HCT116 (cell line): ENCODE measurements at places on chromosomes 6 and 20. TPM values are rescaled to one million over a fixed set of nuclear protein-coding genes. Genes with fewer than 3 reads are reported as not detected.
A peak's percentile ranks its signal among the peaks of the same experiment; 100 is the strongest.

DNA sequence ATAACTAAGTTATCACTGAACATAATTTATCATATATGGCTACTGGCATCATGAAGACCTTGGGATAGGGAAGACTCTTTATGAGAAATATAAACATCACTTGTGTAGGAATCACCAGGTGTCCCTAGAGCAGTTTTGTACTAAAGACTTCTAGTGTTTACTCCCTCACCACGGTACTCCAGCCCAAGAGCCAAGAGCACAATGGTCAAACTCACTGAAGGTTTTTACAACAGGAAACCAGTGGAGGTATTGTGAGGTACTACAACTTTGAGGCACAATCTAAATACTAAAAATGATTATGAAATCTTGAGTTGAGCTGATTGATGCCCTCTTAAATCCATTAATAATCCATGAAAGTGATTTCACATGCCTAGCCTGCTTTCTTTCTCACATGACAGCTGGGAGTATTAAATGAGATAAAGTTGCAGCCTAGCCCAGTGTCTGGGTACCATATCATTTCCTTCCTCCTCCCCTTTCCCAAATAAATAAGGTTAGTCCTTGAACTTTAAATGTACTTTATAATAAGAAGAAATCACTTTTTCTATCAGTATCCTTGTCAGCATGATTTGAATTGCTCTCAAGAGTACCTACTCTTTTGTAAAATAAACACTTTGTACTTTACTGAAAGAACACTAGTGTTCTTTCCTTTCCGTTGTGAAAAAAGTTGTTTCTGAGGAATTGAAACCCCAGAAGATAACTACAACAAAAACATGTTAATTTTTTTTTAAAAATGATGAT is 26.5 kb downstream of the GLO1 start:
- no peak for DNase-seq
- H3K27ac ChIP-seq: no peak overlapping the region
- no peak overlapping the region for H3K4me3 ChIP-seq

DNA sequence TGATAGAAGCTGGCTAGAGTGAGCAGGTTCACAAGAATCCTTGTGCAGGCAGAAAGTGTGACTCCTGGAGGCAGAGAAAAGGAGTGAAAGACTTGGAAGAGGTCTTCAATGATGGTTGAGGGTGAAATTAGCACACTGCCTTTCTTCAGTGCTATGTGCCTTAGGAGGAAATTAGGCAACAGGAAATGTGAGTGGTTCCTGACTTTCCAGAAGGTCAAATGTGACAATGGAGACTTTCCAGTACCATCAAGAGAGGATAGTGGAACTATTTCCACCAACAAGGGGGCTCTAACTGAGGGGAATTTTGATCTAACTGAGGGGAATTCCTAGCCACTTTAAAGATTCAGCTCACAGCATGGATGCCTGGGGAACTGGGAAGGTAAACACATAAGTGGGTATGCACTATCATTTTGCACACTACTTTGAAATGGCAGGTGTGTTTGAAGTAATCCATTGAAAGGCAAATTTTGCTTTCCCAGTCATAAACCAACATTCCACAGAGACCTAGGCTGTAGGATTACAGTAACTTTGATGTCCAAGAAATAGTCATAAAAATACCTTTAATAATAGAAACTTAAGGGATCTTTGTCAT is 90.0 kb downstream of the PERP start:
- no peak for DNase-seq
- H3K36me3 ChIP-seq: no peaks in the 10 kb centered on the region
- H3K27ac ChIP-seq: no peak overlapping the region
- no peaks in the 10 kb centered on the region for H3K27me3 ChIP-seq
- no peaks in the 10 kb centered on the region for H3K4me1 ChIP-seq

Gene MAP1LC3A
- not detected for total RNA-seq

- no peak overlapping the region for H3K27ac ChIP-seq
- H3K27me3 ChIP-seq: no peaks in the 10 kb centered on the region
- no peaks in the 10 kb centered on the region for H3K4me1 ChIP-seq
- H3K4me3 ChIP-seq: no peak overlapping the region
- no peak for DNase-seq
Measured at GRCh38 chr20:51411870-51412269, 130.6 kb downstream of the NFATC2 start.

- no peak overlapping the region for H3K4me3 ChIP-seq
- no peak for DNase-seq
- no peak overlapping the region for H3K27ac ChIP-seq
- H3K36me3 ChIP-seq: no peaks in the 10 kb centered on the region
- H3K27me3 ChIP-seq: no peaks in the 10 kb centered on the region
Measured at GRCh38 chr6:100774681-100775080, 106.4 kb downstream of the ASCC3 start.

Gene FILIP1
- total RNA-seq: 0.05 TPM

DNA sequence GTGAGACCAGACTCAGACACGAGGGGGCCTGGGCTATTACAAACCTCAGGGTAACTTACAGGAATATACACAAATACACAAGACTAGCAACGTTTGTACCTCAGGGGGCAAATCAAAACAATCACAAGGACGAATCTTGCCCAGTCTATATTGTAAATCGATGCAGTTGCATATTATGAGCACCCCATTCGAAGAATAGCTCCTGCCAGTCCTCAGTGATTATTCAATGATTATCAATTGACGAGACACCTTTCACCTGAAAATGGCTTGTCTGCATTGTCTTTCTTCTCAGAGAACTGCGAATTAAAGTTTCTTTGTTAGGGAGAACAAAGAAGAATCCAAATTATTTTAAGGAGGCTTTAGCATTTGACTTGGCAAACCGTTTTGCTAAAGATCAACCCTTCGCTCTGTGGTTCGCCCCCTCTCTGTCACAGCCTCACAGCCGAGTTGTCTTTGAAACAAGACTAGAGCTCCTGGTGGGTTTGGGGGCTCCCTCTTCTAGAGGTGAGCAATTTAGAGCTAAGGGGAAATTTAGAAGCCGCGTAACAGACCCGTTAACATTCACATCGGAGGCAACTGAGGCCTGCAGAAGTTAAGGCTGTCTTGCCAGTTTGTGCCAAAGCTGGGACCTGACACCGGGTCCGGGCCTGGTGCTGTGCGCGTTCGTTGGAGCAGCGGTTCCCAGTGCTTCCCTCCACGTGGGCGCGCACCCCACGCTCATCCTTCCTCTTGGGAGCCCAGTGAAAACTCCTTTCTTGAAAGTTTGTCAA is 24.9 kb upstream of the MAP3K7 start:
- DNase-seq: no peak
- no peak overlapping the region for H3K4me3 ChIP-seq
- H3K27ac ChIP-seq: no peak overlapping the region
- peaks cover 45% of the 10 kb centered on the region for H3K27me3 ChIP-seq
- H3K36me3 ChIP-seq: no peaks in the 10 kb centered on the region
- H3K4me1 ChIP-seq: no peaks in the 10 kb centered on the region

Gene CHRNA4
- not detected for total RNA-seq

DNA sequence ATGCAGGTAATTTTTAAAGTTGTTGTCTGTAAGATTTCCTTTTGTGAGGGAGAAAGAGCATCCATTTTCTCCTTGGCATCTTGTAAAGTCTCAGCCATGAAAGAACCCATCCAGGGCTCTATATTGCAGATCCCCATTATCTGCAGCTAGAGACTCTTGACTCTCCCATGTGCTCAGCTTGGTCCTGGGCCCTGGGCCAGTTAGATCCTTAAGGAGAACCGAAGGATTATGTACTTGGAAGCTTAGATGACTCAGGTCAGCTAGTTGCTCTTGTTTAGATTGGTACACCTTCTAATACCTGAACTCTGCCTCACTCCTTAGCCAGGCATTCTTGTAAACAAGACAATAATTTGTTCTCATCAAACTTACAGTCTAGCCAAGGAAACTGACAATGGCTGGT is 1617.6 kb downstream of the KHDRBS2 start:
- no peaks in the 10 kb centered on the region for H3K36me3 ChIP-seq
- no peaks in the 10 kb centered on the region for H3K27me3 ChIP-seq
- no peak overlapping the region for H3K27ac ChIP-seq
- H3K4me1 ChIP-seq: no peaks in the 10 kb centered on the region

GRCh38 chr6:150734235-150734634 is 131.3 kb upstream of the MTHFD1L start:
- no peaks in the 10 kb centered on the region for H3K27me3 ChIP-seq
- H3K27ac ChIP-seq: no peak overlapping the region
- no peaks in the 10 kb centered on the region for H3K36me3 ChIP-seq
- no peak overlapping the region for H3K4me3 ChIP-seq
- H3K4me1 ChIP-seq: no peaks in the 10 kb centered on the region

GRCh38 chr20:10504608-10504993 is 69.5 kb downstream of the SLX4IP start:
- H3K4me1 ChIP-seq: peaks cover 31% of the 10 kb centered on the region
- H3K27ac ChIP-seq: no peak overlapping the region
- DNase-seq: no peak
- no peak overlapping the region for H3K4me3 ChIP-seq

Gene AGER
- 22.6 TPM for total RNA-seq

DNA sequence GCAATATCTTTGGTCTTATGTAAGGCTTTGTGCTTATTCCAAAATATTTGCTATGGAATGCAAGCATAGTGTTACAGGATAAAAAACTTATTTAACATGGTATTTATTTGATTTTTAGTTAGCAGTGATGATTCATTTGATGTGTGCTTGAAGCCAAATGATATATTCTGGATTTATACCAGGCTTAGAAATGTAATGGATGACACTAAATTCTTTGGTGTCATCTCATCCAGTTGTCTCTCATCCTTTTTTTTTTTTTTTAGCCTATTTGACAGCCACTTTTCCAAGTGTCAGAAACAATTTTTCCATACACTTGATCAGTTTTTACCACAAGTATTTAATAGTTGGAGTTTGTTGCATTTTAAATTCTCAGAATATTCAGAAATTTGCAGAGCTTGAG is 515.3 kb downstream of the CDKAL1 start:
- H3K4me1 ChIP-seq: peaks cover 9% of the 10 kb centered on the region; the same call in 1 of the 2 replicates
- H3K4me3 ChIP-seq: no peak overlapping the region
- no peaks in the 10 kb centered on the region for H3K27me3 ChIP-seq
- no peaks in the 10 kb centered on the region for H3K36me3 ChIP-seq
- no peak overlapping the region for H3K27ac ChIP-seq
- no peak for DNase-seq

Gene TRIM15
- total RNA-seq: 6.5 TPM

Gene TRERF1
- 12.4 TPM for total RNA-seq

DNA sequence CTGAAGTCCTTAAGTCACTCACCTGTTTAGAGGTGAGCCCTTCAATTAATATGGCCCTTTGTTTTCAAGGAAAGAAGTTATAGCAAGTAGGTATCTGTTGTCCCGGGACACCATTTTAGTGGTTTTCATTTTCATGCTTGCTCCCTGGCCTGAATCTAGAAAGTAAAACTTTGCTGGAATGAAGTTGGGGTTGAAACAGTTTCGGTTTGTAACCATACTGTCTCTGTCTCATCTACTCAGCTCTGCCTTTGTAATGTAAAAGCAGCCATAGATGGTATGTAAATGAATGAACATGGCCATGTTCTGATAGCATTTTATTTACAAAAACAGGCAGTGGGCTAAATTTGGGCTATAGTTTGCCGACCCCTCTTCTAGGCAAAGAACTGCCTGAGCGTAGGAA is 64.9 kb upstream of the GNRH2 start:
- no peaks in the 10 kb centered on the region for H3K27me3 ChIP-seq
- H3K4me3 ChIP-seq: no peak overlapping the region
- H3K36me3 ChIP-seq: no peaks in the 10 kb centered on the region

- DNase-seq: no peak
- H3K27ac ChIP-seq: no peak overlapping the region
- no peaks in the 10 kb centered on the region for H3K36me3 ChIP-seq
- H3K4me1 ChIP-seq: no peaks in the 10 kb centered on the region
- no peak overlapping the region for H3K4me3 ChIP-seq
Measured at GRCh38 chr20:25480797-25481196, 73.3 kb downstream of the GINS1 start.

Gene IP6K3
- total RNA-seq: not detected

Gene TCFL5
- 20.4 TPM for total RNA-seq

Gene TREML1
- total RNA-seq: not detected

Gene HLA-DPB1
- total RNA-seq: 1.5 TPM

- no peaks in the 10 kb centered on the region for H3K4me1 ChIP-seq
- no peak overlapping the region for H3K4me3 ChIP-seq
- DNase-seq: no peak
- no peaks in the 10 kb centered on the region for H3K36me3 ChIP-seq
- no peak overlapping the region for H3K27ac ChIP-seq
Measured at GRCh38 chr20:23655491-23656211, 17.9 kb upstream of the CST3 start.

Gene REM1
- total RNA-seq: not detected

DNA sequence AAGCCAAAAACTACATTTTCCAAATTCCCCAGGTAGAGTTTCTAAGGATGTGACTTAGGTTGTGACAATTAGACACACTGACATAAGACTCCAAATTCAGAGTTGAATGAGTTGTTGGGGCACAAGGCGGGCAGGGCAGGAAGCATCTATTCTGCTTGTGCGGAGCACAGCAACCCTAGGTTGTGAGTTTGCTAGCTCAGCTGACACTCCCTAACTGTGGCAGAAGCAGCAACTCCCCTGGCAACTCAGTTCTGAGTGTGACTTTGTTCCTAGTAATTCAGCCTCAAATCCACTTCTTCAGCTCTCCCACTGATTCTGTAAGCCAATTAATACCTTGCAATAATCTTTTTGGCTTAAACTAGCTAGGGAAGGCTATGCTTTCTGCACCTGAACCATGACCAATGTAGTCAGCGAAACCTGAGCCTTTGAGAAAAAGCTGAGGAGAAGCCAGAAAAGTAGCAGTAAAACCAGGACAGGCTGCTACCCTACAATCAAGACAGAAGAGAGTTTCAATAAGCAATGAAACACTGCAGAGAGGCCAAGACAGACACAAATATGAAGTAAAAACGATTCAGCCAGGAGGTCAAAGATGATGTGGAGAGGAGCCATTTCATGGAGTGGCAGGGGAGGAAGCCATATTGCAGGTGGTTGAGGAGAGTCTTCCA is 30.0 kb upstream of the PAQR8 start:
- DNase-seq: no peak
- no peaks in the 10 kb centered on the region for H3K27me3 ChIP-seq
- no peaks in the 10 kb centered on the region for H3K36me3 ChIP-seq
- H3K4me3 ChIP-seq: no peak overlapping the region

Gene UBD
- not detected for total RNA-seq

- H3K36me3 ChIP-seq: no peaks in the 10 kb centered on the region
- H3K4me1 ChIP-seq: no peaks in the 10 kb centered on the region
- no peak overlapping the region for H3K4me3 ChIP-seq
- no peak for DNase-seq
- H3K27me3 ChIP-seq: no peaks in the 10 kb centered on the region
Measured at GRCh38 chr6:78482801-78483552, 384.4 kb upstream of the IRAK1BP1 start.

GRCh38 chr20:33211817-33212424 is 5.2 kb upstream of the BPIFA3 start:
- peak; percentile 61 for DNase-seq
- no peak overlapping the region for H3K4me3 ChIP-seq
- no peaks in the 10 kb centered on the region for H3K4me1 ChIP-seq

Gene SLC22A1
- total RNA-seq: 0.86 TPM

Gene GPR6
- not detected for total RNA-seq

Gene ASIP
- total RNA-seq: not detected

Gene ARMH2
- total RNA-seq: not detected

- H3K4me3 ChIP-seq: no peak overlapping the region
- no peak for DNase-seq
- H3K27me3 ChIP-seq: 0 out of 2 replicates have a peak, but pooled peaks cover 3% of the 10 kb centered on the region
- no peaks in the 10 kb centered on the region for H3K4me1 ChIP-seq
Measured at GRCh38 chr6:40176152-40176551, 241.9 kb upstream of the MOCS1 start.
